ENCODE measurements at places on chromosomes 4 and X.

- DNase-seq: no peak
Observed at GRCh38 chr4:5198656-5199541, 147.6 kb downstream of the STK32B start.

GRCh38 chr4:538542-539142 is 37.5 kb downstream of the TMEM271 start:
- no peak for DNase-seq

- DNase-seq: no peak
Observed at GRCh38 chr4:108087293-108087967, 81.3 kb downstream of the LEF1 start.

DNA sequence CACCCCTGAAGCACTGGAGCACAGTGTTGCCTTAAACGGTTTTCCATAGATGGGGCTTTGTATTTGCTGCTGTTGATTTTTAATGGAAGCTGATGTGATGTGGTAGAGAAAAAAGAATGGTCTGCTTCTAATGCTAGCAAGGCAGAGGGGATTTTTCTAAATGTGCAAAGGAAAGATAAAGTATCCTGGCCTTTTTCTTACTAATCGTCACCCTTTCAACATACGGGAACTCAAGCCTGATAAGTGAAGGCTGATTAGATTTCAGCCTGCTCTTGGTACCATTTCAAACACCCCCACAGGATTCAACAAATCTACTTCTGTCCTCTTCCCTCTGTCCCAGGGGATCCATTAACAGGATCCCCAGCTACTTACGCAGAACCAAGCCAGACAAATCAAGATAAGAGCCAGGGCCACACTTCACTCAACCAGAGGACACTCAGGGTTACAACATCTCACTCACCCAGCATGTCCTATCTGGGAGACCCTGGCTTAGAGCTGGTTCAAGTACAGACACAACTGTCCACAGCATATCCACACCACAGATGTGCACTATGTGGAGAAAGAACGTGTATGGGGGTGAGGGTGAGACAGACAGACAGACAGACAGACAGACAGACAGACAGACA is 180.0 kb downstream of the SH3KBP1 start:
- DNase-seq: no peak

DNA sequence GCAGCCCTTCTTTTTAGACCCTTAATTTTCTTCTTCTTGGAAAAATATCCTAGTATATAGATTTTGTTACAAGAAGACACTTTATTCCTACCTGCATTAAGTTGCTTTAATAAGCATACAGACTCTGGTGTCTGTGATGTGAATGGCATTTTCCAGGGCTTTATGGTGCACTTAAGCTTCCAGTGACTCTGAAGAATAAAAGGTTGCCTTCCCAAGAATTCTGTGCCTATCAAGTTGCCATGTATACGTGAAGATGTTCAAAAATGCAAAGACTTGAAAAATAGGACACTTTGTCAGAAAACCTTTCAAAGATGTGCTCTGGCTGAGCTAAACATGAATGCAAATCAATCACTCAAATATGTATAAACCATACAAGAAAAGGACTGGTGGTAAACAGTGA is 110.9 kb downstream of the RS1 start:
- no peak for DNase-seq

DNA sequence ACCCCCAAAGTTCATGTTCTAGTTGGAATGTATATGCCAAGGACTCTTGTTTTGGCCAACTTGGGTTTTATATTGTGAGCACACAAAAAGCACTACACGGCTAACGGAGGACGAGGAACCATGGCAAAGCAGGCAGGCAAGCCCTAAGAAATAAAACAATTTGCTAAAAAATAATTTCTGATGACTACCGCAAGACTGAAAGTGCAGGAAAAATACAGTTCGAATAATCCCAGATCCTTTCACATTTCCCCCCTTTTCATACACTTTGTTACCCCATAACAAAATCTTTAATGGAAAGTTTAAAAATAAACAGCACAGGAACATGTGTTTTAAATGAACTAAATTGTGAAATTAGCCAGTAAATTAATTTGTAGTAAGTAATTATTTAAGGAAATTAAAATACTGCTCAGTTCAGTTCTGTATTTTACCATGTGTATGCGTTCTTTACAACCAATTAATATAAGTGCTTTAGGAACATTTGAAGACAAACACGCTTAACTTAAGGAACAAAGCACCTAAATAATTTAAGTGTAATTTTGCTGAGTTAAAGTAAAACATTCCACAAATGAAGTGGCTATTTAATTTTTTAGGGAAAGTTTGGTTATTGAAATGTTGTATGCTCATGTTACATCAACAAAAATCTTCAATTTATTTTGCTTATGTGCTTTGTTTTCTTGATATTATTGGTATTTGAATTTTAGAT is 12.4 kb upstream of the PITX2 start:
- DNase-seq: no peak

- DNase-seq: no peak
Observed at GRCh38 chr4:94290245-94290644, 52.4 kb downstream of the HPGDS start.

GRCh38 chr4:111992351-111993168 is 152.7 kb upstream of the FAM241A start:
- DNase-seq: no peak

GRCh38 chr4:156538210-156538609 is 433.4 kb downstream of the PDGFC start:
- no peak for DNase-seq

DNA sequence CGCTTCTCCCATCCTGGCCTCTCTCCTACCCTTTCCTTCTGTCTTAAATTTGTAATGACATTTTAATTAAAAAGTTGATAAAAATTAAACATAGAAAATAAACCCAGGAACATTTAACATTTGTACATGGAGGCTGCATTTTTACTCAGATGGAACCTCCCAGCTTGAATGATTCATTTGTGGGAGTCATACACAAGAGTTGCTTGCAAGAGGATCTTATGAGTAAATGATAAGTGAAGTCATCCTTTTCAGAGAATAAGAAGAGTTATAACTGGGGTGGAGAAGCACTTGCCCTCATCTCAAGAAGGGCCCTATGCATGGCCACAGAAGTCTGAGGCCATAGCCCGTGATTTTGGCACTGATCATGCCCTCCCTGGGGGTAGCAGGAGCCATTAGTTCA is 482.9 kb upstream of the BOD1L1 start:
- no peak for DNase-seq

DNA sequence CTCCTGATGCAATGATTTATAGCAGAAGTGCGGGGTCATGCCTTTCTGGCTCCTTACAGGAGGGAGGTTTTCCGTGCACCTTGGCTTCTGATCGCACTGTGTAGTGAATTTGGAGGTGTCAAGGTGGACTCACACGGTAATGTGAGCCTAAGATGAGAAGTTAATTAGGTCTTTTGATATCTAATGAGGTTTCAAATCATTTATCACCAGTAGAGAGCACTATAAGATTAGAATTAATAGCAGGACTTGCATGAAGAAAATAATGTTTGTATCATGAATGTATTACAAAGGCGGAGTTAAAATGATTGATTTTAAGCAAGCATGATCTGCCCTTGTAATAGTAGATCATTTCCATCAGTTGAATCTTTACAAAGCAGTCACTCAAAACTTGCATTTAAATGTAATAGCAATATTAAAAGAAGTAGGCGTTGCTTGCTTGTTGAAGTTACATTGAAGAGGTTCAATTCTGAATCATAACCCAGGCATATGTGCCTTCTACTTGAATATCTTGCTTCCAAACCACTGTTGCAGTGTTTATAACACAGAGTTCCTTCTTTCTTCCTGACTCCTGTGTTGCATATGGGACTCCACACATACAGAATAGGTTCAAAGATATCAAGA is 152.1 kb downstream of the FMR1NB start:
- DNase-seq: no peak

DNA sequence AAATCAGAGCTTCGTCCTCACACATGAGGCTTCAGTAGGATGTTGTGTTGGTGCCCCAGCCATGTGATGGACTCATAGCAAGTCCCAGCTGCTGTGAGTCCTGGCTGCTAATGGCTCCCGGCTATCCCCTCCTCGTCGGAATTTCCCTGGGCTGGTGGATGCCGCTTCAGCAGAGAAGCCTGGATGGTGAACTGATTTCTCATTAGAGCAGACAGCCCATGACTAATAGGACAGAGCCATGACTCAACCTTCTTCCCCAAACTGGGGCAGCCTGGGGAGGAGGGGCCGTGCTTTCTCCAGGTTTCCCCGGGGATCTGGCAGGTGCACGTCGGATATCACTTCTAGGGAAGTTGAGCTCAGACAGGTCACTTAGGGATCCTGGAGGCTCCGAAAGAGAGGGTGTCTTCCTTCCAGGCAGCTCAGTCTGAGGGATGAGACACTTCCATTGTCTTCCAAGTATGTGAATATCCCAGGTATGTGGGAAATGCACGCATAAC is 112.7 kb downstream of the ASMT start:
- DNase-seq: no peak

- DNase-seq: no peak
Observed at GRCh38 chr4:110489901-110490508, 14.1 kb downstream of the ENPEP start.

DNA sequence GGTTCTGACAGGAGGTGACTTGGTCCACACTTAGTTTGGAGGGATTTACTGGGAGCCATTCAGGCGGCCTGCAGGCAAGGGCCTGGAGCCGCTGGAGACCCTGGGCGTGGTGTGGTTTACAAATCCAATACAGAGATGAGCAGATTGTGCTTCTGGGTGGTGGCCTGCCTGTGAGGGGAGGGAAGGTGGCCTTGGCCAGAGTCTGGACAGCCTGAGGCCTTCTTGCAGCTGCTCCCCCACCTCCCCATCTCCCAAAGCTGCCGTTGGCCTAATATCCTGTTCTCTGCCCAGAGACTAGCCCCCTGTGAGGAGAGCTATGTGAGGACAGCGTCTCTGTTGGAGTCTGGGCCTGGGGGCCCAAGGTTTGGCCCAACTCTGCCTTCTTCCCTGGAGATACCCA is 163.9 kb upstream of the MAMLD1 start:
- DNase-seq: no peak

DNA sequence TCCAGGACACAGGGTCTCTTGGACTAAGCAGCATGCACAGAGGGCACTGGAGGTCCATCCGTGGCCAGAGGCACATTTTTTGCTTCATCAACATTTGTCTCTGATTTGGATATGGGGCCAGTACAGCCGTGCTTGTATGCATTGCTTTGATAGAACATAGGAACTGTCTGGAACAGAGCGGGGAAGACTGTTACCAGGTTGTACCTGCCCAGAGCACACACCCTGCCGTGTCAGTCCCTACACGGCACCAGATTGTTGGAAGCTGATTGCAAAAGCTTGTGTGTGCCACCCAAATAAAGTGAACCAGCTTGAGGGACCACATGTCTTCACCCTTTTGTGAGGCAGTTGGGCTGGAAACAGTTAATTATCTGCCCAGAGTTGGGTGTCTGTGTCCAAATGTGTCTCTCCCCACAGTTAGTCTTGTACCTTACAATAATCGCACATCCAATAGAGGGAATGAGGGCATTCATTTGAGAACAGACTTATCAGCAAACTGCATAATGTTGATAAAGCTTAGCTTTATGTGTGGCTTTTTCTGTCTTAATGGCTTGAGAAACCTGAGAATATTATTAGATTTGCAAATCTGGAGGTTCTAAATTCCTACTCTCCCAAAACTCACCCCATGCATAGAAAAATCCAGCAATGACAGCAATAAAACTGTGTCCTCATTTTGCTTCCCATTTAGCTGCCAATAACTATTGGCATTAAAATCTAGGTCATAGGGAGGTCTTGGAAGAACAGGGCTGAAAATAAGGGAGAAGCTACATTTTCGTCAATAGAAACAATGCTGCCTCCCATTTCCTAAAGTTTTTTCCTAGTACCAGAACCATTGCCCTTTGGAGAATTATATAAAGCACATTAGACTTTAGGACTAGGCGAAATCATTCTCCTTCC is 21.2 kb downstream of the KLF3 start:
- no peak for DNase-seq

- DNase-seq: no peak
Observed at GRCh38 chrX:72312311-72312940, 6.7 kb upstream of the CITED1 start.

DNA sequence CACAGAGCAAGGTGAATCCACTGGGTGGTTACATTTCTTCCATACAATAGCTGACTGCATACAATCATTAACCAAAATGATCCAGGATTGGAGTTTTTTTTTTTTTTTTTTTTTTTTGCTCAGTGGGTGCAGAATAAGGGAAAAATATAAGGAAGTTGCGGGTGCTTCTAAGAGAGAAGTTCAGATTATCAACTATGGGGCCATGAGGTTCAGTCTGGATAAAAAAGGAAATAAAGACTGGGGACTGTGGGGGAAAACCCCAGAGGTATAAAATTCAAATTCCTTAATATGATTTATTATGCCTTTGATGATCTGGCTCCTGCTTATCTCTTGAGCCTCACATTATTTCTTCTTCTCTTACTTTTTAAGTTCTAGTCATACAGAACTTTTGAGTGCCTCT is 5.9 kb upstream of the EIF1AX start:
- no peak for DNase-seq

- no peak for DNase-seq
Observed at GRCh38 chr4:110411574-110412011, 64.4 kb upstream of the ENPEP start.

GRCh38 chrX:71652405-71652804 is 14.9 kb upstream of the LOC101059915 start:
- peak; percentile 52 for DNase-seq

- no peak for DNase-seq
Observed at GRCh38 chrX:78759081-78759480, 11.6 kb downstream of the LPAR4 start.

GRCh38 chrX:118345045-118345463 is 852 bp upstream of the WDR44 start:
- no peak for DNase-seq

DNA sequence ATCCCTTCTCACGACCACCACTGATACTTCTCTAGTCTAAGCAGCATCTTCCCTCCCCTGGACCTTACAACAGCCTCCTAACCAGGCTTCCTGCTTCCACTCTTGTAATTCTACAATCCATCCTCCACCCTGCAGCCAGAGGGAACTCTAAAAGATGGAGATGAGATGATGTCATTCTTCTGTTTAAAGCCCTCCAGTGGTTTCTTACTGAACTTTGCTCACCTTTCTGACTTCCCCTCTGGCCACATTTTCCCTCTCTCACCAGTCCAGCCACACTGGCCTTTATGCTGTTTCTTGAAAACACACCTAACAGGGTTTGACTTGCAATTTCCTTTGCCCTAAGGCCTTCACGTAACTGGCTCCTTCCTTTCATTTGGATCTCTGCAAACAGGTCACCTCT is 191.4 kb upstream of the NHS start:
- no peak for DNase-seq
